Large intestine (tissue), 12 donors: ENCODE measurements at places on chromosomes 4 and X. TPM values are rescaled to one million over a fixed set of nuclear protein-coding genes. Genes with fewer than 3 reads are reported as not detected.

- no peak overlapping the region for H3K4me3 ChIP-seq
- no peak for DNase-seq
- no peaks in the 10 kb centered on the region for H3K36me3 ChIP-seq
- no peaks in the 10 kb centered on the region for H3K27me3 ChIP-seq
These were observed 37.8 kb downstream of the SEPTIN6 start for GRCh38 chrX:119655125-119655524.

TENM3 gene
- polyA plus RNA-seq: 11.9 TPM

DNA sequence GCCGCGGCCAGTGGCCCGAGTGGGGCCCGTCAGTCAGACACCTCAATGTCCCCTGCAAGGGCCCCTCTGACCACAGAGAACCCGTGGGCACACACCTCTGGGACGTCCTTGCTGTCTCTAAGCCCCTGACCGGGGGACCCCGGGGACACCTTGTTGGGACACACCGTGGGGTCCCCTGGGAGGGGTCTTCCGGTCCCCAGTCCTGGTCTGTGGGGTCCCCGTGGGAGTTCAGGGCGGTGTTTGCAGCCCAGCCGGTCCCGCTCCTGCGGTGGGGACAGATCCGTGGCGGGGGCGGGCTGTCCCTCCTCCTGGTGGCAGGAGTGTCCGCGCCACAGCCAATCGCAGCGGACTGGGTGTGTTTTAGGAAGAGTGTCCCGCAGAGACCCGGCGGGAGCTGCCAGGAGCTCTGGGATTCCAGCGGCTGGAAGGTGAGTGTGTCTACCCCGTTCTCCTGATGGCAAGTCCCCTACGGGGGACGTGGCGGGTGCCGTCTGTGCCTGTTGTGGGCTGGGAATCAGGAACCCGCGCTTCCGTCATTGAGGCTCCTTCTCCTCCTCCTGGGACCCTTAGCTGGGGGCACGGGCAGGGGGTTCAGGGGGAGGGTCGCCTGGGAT is 5.1 kb upstream of the PLCXD1 start:
- H3K36me3 ChIP-seq: no peaks in the 10 kb centered on the region
- no peak for DNase-seq
- peak overlapping the region; percentile 43 for H3K4me3 ChIP-seq
- H3K27ac ChIP-seq: no peak overlapping the region

NSUN7 gene
- polyA plus RNA-seq: 19.9 TPM

- H3K27ac ChIP-seq: no peak overlapping the region
- no peak overlapping the region for H3K4me3 ChIP-seq
- H3K36me3 ChIP-seq: no peaks in the 10 kb centered on the region
- no peaks in the 10 kb centered on the region for H3K27me3 ChIP-seq
These were observed 131.3 kb upstream of the AGA start for GRCh38 chr4:177573507-177573906.

- H3K4me1 ChIP-seq: no peaks in the 10 kb centered on the region
- no peak for DNase-seq
- peaks cover 12% of the 10 kb centered on the region for H3K27me3 ChIP-seq
- H3K27ac ChIP-seq: no peak overlapping the region
These were observed 291.8 kb downstream of the FBXW7 start for GRCh38 chr4:152243896-152244595.

DNA sequence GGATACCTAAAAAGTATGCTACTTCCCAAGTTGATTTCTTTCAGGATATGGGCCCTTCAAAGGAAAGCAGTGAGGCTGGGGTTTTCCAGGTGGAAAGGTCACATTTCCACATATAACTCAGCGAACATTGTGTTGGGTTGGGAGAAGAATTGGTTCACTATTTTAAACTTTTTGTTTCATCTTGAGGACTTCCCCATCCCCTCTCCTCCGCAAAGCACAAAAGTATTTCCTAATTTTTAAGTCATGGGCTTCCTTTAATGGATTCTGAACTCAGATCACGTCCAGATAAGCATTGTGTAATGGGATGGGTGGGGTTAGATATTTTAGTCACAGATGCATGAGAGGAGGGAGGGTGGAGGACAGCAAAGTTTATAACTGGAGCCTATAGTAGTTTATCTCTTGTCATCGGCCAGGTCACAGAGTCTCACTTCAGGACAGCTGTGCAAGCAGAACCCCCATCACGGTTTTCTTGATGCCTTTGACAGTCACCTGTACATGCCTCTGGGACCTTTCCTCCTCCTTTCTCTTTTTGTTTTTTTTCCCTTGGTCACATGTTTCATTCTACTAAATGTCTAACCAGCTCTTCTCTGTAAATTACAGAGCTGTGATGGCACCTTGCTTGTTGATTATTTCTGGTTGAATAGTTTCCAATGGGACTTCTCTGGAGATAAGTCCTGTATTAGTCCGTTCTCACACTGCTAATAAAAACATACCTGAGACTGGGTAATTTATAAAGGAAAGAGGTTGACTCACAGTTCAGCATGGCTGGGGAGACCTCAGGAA is 115.4 kb downstream of the PTTG2 start:
- peaks cover 22% of the 10 kb centered on the region for H3K36me3 ChIP-seq
- peak overlapping the region; percentile 78 for H3K27ac ChIP-seq
- peak; percentile 52 for DNase-seq

MAP7D2 gene
- 4.1 TPM for polyA plus RNA-seq

GRCh38 chr4:65580551-65580950 is 89.7 kb downstream of the EPHA5 start:
- no peaks in the 10 kb centered on the region for H3K4me1 ChIP-seq
- H3K27ac ChIP-seq: no peak overlapping the region
- H3K36me3 ChIP-seq: no peaks in the 10 kb centered on the region
- no peak overlapping the region for H3K4me3 ChIP-seq

GRCh38 chrX:72685810-72686456 is 28.2 kb downstream of the PHKA1 start:
- H3K4me1 ChIP-seq: no peaks in the 10 kb centered on the region
- no peaks in the 10 kb centered on the region for H3K36me3 ChIP-seq
- H3K27ac ChIP-seq: no peak overlapping the region
- no peaks in the 10 kb centered on the region for H3K27me3 ChIP-seq

DNA sequence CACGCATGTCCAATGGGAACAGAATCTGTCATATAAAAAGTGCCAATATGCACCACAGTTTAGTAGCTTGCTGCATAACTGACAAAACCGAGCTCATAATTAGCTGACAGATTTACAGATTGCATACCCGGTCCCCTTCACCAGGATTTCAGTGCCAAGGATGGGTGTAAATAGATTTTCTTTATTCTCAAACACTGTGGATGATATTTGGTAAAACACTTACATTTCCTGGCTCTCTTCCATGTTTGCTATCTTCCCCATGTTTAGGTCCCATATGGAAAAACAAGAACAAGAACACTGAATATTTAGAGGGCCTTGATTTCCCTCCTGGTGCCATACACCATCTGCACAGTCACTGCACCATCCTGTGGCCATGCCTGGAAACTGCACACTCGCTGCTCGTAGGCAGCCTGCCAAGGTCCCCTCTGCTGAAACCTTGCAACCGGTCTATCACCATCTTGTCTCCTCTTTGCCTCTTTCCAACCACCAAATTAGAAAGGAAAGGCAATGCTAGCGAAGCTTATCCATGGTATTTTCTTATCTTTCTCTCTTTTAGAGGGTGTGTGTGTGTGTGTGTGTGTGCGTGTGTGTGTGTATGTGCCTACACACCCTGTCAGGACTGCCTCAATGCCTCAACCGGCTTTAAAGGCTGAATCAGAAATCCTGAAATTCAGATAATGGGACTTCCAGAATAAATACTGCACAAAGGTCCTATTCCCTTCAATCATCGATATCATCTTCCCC is 124.2 kb upstream of the MBNL3 start:
- no peaks in the 10 kb centered on the region for H3K27me3 ChIP-seq
- no peak for DNase-seq
- H3K4me3 ChIP-seq: no peak overlapping the region
- H3K36me3 ChIP-seq: no peaks in the 10 kb centered on the region
- H3K27ac ChIP-seq: no peak overlapping the region
- peaks cover 2% of the 10 kb centered on the region for H3K4me1 ChIP-seq

RNF128 gene
- polyA plus RNA-seq: 105 TPM

ZGRF1 gene
- polyA plus RNA-seq: 7.3 TPM

GRCh38 chrX:32084757-32085156 is 1012.9 kb upstream of the FTHL17 start:
- no peak overlapping the region for H3K27ac ChIP-seq
- no peaks in the 10 kb centered on the region for H3K4me1 ChIP-seq
- no peak overlapping the region for H3K4me3 ChIP-seq
- no peak for DNase-seq

DNA sequence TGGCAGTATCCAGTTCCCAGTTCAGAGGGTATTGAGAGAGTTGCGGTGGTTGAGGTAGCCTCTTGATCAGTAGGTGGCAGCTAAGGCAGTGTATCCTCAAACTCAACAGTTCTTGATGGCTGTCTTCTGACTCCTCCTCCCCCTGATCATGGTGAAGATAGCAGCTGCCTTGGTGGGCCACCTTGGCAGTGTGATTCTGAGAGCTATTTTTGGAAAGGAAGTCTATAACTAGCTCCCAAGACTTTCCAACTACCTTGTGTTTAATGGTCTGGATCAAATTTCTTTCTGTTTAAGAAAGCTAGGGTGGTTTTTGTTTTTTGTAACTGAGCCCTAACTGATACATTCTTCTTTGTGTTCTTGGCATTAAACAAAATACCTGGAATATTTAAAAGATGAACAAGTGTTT is 10.5 kb upstream of the TBC1D19 start:
- H3K27me3 ChIP-seq: no peaks in the 10 kb centered on the region
- H3K4me3 ChIP-seq: no peak overlapping the region
- no peak overlapping the region for H3K27ac ChIP-seq
- DNase-seq: no peak
- H3K4me1 ChIP-seq: peaks cover 2% of the 10 kb centered on the region

DNA sequence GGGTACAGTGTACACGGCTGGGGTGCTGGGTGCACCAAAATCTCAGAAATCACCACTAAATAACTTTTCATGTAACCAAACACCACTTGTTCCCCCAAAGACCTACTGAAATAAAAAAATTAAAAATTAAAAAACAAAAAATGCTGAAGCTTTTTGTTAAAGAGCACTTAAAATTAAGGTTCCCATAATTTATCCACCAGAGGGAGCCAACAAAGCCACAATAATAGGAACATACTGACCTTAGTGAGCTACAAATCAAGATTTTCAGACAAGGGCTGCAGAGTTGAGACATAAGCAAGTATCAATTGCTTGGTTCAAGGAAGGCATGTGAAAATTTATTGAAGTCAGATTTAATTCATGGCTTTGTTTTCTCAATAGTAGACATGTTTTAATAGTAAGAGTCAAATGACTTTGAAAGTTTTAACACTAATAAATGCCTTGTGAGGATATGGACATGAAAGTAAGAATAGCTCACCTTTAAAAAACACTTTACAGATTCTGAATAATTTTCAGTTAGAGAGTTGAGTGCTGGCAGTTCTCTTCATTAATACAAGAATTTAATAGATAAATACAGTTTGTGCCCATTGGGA is 43.0 kb upstream of the SCOC start:
- no peak overlapping the region for H3K4me3 ChIP-seq
- no peak overlapping the region for H3K27ac ChIP-seq
- H3K27me3 ChIP-seq: no peaks in the 10 kb centered on the region
- no peaks in the 10 kb centered on the region for H3K36me3 ChIP-seq

- no peaks in the 10 kb centered on the region for H3K36me3 ChIP-seq
- H3K4me1 ChIP-seq: peaks cover 27% of the 10 kb centered on the region
- peaks cover 81% of the 10 kb centered on the region for H3K27me3 ChIP-seq
- no peak overlapping the region for H3K4me3 ChIP-seq
These were observed 21.2 kb downstream of the DOK7 start for GRCh38 chr4:3484057-3484973.

GRCh38 chr4:94849901-94850300 is 92.1 kb downstream of the BMPR1B start:
- no peaks in the 10 kb centered on the region for H3K36me3 ChIP-seq
- no peak for DNase-seq

SSX4B gene
- not detected for polyA plus RNA-seq

DNA sequence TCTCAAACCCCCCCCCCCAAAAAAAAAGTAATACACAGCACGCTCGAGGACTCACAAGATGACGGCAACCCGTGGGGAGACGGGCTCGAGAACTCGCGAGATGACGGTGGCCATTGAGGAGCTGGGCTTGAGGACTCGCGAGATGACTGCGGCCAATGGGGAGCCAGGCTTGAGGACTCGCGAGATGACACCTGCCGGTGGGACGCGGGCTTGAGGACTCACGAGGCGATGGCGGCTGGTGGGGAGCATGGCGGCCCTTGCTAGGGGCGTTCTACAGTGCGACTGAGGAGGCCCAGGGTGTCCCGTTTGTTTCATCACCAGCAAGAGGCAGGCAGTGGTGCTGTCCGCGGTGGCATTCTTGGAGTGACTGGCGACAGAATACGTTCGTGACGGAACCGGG is 172.4 kb upstream of the MAGEB16 start:
- no peaks in the 10 kb centered on the region for H3K27me3 ChIP-seq
- H3K36me3 ChIP-seq: no peaks in the 10 kb centered on the region
- no peaks in the 10 kb centered on the region for H3K4me1 ChIP-seq
- no peak overlapping the region for H3K4me3 ChIP-seq

DNA sequence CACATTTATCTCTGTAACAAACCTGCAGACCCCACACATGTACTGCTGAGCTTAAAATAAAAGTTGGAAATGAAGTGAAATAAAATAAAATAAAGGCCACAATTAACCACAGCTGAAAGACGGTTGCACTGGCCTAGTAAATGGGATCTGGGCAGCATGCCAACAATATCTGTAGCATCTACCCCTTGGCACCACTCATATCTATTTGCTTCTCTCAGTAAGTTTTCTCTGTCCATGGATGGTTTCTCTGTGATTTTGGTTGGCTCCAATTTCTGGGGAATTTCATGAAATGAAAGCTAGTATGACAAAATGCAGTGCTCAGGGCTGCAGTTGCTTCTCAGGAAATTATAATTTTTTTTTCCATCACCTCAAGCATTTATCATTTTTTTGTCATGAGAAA is 172.0 kb upstream of the IL15 start:
- no peak for DNase-seq
- H3K27me3 ChIP-seq: no peaks in the 10 kb centered on the region
- H3K4me1 ChIP-seq: no peaks in the 10 kb centered on the region
- no peak overlapping the region for H3K27ac ChIP-seq
- H3K36me3 ChIP-seq: no peaks in the 10 kb centered on the region

GRCh38 chr4:121957266-121957665 is 5.4 kb upstream of the TRPC3 start:
- peaks cover 16% of the 10 kb centered on the region for H3K27me3 ChIP-seq
- no peaks in the 10 kb centered on the region for H3K36me3 ChIP-seq
- no peak overlapping the region for H3K4me3 ChIP-seq
- no peaks in the 10 kb centered on the region for H3K4me1 ChIP-seq
- H3K27ac ChIP-seq: no peak overlapping the region
- peak; percentile 32 for DNase-seq

DNA sequence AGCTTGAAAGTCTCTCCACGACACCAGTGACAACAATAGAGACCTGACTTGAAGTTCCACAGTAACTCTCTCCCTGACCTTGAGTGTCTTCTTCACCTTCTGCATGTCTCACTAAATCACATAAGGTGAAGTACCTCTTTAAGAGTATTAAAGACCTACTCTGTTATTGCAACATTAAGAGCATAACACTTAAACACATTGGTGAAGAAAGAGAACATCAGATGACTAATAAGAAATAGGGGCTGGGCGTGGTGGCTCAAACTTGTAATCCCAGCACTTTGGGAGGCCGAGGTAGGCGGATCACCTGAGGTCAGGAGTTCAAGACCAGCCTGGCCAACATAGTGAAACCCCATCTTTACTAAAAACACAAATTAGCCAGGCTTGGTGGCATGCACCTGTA is 33.9 kb upstream of the MAPK10 start:
- no peak for DNase-seq
- no peaks in the 10 kb centered on the region for H3K36me3 ChIP-seq
- no peaks in the 10 kb centered on the region for H3K4me1 ChIP-seq
